DMS79 (cell line): ENCODE measurements at places on chromosomes 3 and 15.

- DNase-seq = no peak
Observed at GRCh38 chr3:169659820-169660674, 3.5 kb downstream of the MECOM start.

DNA sequence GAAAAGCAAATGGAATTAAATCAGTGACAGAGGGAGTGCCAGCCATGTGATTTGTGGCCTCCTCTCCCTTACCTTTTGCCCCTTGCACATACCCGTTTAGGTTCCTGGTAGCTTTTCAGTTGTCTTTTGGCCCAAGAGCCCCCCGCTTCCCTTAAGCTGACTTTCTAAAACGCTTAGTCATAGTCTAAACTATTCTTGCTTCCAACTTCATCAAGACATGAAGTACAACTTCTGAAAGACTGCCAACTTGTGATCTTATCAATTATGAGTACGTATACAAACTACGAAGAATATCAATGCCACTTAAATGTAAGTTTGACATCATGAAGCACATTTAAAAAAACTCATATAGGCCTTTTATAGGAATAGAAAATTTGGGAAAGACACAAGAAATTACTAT lies 61.9 kb downstream of the EIF3J start:
- DNase-seq = no peak

GRCh38 chr3:27623085-27623753 lies 98.9 kb downstream of the EOMES start:
- DNase-seq = no peak

GRCh38 chr3:85821130-85821756 lies 862.5 kb downstream of the CADM2 start:
- no peak for DNase-seq

- DNase-seq = peak; percentile 21
Observed at GRCh38 chr15:66803182-66803729, 101.2 kb downstream of the SMAD6 start.

DNA sequence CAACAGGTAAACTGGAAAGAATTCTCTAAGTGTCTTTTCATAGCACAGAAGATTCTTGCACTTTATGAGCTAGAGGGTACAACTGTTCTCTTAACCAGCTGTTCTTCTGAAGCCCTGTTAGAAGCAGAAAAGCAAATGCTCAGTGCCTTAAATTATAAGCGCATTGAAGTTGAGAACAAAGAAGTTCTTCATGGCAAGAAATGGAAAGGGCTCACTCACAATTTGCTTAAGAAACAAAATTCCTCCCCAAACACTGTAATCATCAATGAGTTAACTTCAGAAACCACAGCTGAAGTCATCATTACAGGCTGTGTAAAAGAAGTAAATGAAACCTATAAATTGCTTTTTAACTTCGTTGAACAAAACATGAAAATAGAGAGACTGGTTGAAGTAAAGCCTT lies 19.6 kb downstream of the PARP14 start:
- no peak for DNase-seq

GRCh38 chr3:87196879-87197278 lies 30.2 kb upstream of the CHMP2B start:
- DNase-seq = no peak

- DNase-seq = peak; percentile 68
Observed at GRCh38 chr15:33194704-33195670, at the start of gene FMN1. Gene FMN1 (minus strand): TSS chr15:33194714. CDS start chr15:33154914, 39,800 bp downstream.

- DNase-seq = no peak
Observed at GRCh38 chr3:39541917-39542329, 74.4 kb downstream of the MOBP start.

- no peak for DNase-seq
Observed at GRCh38 chr3:118960876-118961450, 73.7 kb downstream of the IGSF11 start.

DNA sequence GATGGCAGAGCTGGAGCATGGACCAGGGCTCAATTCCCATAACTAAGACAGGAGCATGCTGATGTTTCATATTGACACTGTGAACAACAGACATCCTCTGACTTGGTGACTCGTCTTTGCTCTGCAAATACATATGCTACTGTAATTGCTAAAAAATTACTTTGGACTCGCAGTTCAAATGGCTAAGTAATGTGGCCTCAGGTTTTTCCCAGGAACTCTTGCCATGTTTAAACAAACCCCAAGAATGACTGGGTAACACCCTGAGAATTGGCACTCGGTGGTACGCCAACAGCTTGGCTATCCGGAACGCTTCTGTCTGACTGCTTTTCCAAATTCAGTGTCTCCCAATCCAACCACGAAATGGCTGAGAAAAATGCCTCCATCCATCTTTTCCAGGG lies 456.7 kb upstream of the THBS1 start:
- DNase-seq = no peak

DNA sequence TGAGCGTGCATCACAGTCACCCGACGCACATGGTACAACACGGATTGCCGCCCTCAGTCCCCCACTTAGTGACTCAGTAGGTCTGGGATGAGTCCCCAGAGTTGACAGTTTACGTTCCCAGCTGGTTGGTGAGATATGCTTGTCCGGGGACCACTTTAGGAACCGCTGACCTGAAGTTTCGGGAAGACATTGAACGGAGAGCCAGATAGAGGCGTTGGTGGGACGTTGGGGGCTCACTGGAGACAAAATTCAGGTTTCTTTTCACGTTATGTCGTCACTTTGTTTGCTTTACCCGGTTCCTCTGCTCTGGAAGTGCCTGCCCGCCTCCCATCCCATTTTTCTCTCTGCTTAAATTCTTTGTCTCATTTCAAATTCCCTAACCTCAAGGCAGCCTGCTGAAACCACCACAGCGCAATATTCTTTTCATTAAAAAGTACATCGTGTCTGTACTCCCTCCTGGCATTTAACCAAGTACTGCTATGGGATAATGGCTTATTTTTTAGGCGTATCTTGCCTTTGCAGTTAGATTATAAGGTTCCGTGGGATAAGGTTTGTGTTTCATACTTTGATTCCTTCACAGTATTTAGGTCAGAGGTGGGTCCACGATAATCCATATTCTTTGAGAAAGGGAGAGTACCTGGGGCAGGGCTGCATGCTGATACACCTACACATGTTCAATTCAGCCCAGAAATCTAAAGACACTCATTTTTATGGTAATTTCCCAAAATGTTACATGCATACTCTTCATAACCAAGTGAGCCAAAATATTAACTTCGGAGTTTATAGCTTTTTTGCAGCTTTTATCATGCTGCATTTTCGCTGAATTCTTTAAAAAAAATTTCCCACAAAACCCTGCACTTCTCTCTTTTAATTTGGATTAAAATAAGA lies 921 bp downstream of the LMLN start:
- DNase-seq = no peak

GRCh38 chr3:135706758-135707375 lies 258.7 kb upstream of the PPP2R3A start:
- no peak for DNase-seq

DNA sequence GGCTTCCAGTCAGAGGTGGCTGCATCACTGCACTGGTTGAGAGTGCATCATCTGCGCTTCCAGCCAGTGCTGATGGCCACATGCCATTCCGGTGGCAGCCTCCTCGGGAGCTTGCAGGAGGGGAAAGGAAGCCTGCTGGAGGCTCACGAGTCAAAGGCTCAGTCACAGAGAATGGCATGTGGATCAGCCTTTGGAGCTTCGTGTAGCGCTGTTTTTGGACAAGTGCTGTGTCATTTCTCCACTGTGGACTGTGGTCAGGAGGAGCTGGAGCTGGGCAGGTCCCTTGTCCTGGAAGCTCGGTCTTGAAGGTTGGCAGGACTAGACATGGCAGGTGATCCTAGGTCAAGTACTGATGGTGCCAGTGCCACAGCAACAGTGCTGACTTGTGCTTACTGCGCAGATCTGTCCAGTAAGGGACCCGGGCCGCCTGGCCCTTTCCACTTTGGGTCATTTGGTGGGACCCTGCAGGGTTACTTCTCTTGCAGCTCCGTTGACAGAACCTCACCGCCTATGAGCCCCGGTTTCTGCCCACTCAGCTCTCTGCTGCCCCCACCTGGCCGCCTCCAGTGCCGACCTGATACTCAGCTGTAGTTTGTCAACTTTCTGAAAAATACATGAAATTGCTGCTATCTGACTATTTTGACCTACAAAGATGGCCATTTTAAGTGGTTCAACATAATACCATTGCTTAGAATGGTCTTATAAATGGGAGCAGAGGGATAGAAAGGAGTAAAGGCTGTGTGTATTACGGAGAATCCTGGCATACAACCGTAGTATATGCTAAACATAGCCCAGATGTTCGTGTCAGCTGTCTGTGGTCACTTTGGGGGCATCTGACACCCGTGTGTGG lies 27.6 kb upstream of the TRPM1 start:
- no peak for DNase-seq

GRCh38 chr15:98009971-98010370 lies 49.5 kb downstream of the ARRDC4 start:
- DNase-seq = no peak

DNA sequence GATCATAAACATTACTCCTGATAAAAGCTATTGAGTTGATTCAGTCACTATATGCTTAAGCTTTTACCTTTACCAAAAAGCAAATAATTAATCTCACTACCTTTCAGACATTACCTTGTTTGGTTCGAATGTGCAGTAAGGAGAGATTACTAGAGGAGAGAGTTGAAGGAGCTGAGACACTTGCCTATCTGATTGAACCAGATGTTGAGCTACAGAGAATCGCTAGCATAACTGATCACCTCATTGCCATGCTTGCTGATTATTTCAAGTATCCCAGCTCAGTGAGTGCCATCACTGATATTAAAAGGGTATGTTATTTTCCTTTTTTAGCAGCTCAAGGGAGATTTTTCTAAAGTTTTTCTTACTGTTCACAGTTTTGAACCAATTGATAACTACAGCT lies 54.6 kb downstream of the ARMC8 start:
- DNase-seq = no peak

DNA sequence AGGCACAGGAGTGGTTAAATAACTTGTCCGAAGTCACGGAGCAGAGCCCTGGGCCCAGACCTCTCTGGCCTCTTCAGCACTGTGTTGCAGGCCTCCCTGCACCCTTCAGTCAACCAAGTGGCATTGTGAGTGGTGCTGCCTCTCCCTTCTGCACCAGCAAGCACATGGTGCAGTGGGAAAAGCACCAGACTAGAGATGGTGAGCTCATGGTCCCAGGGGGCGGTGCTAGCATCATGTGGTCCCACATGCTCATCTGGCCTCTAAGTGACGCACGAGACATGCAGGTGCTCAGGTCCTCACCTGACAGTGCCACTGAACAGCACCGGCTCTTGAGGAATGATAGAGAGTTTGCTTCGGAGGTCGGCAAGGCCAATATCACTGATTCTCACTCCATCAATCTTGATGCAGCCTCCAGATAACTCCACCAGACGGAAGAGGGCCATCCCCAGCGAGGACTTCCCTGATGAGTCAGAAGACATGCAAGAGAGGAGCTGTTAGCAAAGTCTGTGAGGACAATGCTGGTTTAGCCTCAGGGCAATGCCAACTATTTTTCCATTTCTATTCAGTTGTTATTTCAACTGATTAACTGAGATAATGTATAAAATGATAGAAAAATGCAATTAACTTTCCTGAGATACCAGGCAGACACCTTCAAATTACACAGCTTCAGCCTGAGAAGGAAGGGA lies 53.1 kb upstream of the PARL start:
- DNase-seq = no peak

DNA sequence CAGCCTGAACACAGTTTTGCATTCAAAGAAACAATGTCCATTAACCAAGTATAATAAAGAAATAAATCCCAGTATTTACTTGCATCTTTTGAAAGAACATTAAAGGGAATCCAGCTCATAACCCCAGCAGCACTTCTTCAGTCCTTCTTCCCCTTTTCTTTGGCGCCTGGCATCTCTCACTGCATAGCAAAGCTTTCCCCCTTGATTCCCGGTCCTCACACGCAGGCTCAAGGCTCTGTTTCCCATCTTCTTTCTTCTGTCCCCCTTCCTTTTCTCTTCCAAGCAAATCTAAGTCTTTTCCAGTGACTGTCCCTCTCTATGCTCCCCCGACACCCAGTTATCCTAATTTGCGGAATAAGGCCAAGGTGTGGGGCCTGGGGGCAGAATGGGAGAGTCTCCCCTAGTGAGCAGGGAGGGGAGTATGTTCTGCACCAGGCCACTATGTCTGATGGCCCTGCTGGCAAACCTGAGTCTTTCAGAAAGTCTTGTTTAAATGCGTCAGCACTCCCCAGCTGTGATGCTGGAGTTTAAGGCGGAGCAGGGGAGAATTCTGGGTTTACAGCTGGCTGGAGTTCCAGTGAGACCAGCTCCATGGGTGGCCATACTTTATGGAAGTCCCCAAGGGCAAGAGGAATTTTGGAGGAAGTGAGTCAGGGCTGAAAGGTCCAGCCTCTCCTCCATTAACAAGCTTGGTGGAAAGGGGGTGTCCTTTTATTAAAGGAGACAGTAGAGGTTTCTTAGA lies 42.1 kb downstream of the GOLGA6A start:
- no peak for DNase-seq

DNA sequence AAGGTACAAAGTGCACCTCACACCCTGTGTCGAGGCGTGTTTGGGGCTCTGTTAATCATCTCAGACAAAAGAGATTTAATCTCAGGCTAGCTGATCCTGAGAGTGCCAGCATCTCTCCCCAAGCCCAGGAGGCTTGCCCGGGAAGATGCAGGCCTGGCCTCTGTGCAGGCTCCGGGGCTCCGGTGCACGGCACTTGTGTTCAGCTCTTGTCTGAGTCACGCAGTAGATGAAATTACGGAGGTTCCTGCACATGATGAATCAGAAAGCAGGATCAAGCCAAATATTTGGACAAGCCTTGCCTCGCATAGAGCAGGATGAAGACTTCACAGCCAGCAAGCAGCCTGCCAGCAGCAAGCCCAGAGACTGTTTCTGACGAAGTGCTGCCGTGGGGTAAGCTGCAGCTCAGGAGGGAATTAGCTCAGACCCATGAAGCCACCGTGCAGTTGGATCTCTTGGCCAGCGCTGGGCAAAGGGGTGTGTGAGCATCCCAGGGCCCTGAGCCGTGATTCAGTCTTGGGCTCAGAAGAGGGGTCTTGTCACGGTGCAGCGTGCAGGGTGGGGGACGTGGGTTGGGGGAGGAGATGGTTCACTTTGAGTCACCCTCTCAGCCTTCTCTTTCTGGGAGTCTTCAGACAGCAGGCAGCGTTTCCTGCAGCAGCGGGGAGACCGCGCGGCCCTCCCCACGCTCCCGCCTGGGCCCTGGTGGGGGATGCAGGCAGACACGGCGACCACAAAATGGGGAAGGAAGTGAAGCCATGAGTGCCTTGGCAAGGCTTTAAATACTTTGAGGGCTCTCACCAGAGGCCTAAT lies 89.2 kb upstream of the MEF2A start:
- DNase-seq = peak; percentile 16

DNA sequence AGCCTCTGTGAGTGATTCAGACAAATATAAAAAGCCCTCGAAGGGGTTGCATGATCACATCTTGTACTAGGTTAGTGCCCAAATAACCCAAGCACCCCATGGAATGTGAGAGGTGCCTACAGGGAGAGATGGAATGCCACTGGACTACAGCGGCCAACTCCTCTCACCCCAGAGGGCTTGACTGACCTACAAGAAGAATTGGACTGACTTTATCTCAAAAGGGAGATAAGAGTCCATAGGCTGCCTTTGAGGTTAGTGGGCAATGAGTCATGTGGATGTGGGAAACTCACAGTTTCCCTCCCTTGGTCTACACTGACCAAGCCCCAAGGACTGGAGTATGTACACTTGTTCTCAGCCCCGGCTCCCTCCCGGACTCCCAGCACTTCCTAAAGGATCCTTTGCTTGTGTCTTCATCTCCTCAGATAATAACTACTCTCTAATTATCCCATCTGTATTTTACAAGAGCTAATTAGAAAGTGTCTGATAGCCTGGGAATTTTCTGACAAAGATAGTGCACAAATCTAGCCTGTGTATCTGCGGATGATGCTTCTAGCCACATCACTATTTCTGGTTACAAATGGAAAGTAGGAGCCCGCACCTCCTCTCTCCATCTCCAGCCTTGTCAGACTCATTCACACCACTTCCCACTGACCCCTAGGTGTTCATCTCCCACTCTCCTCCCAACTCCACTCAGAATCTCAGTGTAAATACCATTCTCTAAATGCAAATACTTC lies 547.8 kb upstream of the TBL1XR1 start:
- DNase-seq = no peak
